ENCODE measurements at places on chromosomes 7 and 10.
A peak's percentile ranks its signal among the peaks of the same experiment; 100 is the strongest.

GRCh38 chr10:8365935-8366911, 311.7 kb downstream of the GATA3 start:
- DNase-seq = no peak

DNA sequence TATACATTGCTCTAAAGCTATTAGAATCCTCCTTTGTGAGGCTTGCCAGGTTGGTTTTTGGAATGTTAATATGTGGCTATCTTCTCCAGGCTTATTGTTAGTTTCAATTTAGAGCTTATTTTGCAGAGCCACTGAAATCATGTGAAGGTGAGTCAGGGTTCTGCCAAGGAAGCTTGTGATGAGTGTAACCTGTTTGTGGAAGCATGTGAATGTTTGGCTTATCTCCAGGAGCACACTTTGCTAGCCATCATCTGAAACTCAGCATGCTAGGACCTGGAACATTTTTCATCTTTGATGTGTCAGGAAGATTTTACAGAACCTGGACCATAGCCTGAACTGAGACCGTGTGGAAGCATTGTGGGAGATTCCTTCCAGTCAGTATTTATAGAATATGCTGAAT, 197.3 kb downstream of the PPP1R9A start:
- DNase-seq = no peak

GRCh38 chr10:79505829-79506228, 6.5 kb upstream of the EIF5AL1 start:
- DNase-seq = no peak

GRCh38 chr7:13449460-13449859, 540.0 kb downstream of the ETV1 start:
- no peak for DNase-seq

- DNase-seq = no peak
Measured at GRCh38 chr7:128099204-128099671, 68.0 kb upstream of the LRRC4 start.

GRCh38 chr10:30491204-30491915, 57.4 kb downstream of the MAP3K8 start:
- peak; percentile 10 for DNase-seq
